Lower lobe of right lung (tissue), 2 donors: ENCODE measurements at places on chromosomes 1 and 21. TPM values are rescaled to one million over a fixed set of nuclear protein-coding genes. Genes with fewer than 3 reads are reported as not detected.

DNA sequence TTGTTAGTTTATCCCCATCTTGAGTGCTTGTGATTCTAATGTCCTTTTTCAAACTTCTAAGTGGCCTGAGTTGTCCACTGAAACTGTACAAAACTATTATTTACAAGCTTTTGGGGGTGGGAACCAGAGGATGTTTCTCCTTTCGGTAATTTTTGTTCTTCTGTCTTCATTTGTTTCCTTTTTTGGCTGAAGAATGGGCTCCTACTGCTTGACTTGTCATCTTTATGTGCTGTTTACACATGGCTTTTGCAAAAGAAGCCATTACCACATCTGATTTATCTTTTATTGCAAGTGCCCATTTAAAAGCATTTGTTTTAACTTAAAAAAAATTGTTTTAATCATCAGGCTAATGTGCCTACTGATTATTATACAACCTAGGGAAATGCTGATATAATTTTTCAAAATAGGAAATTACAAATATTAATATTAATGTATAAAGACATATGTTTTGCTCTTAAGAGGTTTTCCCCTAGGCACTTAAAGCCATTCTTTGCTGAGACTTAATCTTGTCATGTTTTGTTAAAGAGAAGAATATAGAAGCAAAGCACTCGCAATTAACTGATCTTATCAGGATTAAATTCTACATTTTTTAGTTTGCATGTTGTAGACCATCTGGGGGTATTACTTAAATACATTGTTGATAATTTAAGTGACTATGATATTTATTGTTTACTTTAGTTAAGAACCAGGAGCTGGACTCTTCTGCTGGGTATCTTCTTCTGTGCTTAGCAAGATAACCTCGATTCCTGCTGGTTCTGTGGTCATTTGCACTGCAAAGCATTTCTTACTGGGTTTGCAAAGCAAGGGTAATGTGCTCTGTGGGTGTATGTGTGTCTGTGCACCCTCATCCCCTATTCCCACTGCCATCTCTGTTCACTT, 40.1 kb downstream of the TMEM200B start:
- no peak overlapping the region for H3K27ac ChIP-seq
- no peak for DNase-seq
- no peaks in the 10 kb centered on the region for H3K4me1 ChIP-seq
- H3K36me3 ChIP-seq, result no peaks in the 10 kb centered on the region
- no peaks in the 10 kb centered on the region for H3K27me3 ChIP-seq

GRCh38 chr1:67937010-67937409, 103.7 kb upstream of the GNG12 start:
- no peak overlapping the region for H3K4me3 ChIP-seq
- H3K27ac ChIP-seq, result no peak overlapping the region
- no peaks in the 10 kb centered on the region for H3K4me1 ChIP-seq
- H3K36me3 ChIP-seq, result no peaks in the 10 kb centered on the region
- DNase-seq, result no peak

Gene KLHDC9
- total RNA-seq, result 7.2 TPM

GRCh38 chr21:15617964-15618363, 111.8 kb upstream of the USP25 start:
- no peak overlapping the region for H3K4me3 ChIP-seq
- H3K27me3 ChIP-seq, result no peaks in the 10 kb centered on the region
- no peaks in the 10 kb centered on the region for H3K36me3 ChIP-seq
- no peaks in the 10 kb centered on the region for H3K4me1 ChIP-seq

Gene ZBTB8B
- 0.03 TPM for total RNA-seq

Gene TGFB2
- 10.2 TPM for total RNA-seq

Gene SEC16B
- 1.9 TPM for total RNA-seq

- H3K4me1 ChIP-seq, result no peaks in the 10 kb centered on the region
- H3K4me3 ChIP-seq, result no peak overlapping the region
- DNase-seq, result no peak
- H3K27ac ChIP-seq, result no peak overlapping the region
These were observed 11.2 kb upstream of the RPE65 start for GRCh38 chr1:68460935-68461334.

Gene RNASEL
- 16.5 TPM for total RNA-seq

Gene HUNK
- 1.9 TPM for total RNA-seq

DNA sequence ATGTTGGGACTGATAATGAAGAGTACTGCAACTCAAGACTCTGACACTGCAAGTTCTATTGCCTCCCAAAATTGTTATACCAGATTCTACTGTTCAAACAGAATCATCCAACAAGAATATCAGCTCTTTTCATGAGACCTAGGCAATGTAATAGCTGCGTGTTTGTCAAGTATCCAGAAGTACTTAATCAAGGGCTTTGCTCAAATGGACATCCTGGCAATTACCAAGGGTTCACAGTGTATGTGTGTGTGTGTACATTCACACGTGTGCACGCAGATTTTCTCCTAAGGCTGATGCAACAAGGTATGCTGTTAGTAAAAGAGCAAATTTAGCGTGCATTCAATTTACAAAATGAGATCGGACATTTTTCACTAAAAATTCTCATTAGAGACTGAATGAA, 174.6 kb downstream of the GABPA start:
- no peaks in the 10 kb centered on the region for H3K27me3 ChIP-seq
- H3K4me1 ChIP-seq, result peaks cover 9% of the 10 kb centered on the region
- peaks cover 5% of the 10 kb centered on the region for H3K36me3 ChIP-seq
- no peak overlapping the region for H3K4me3 ChIP-seq
- no peak overlapping the region for H3K27ac ChIP-seq

DNA sequence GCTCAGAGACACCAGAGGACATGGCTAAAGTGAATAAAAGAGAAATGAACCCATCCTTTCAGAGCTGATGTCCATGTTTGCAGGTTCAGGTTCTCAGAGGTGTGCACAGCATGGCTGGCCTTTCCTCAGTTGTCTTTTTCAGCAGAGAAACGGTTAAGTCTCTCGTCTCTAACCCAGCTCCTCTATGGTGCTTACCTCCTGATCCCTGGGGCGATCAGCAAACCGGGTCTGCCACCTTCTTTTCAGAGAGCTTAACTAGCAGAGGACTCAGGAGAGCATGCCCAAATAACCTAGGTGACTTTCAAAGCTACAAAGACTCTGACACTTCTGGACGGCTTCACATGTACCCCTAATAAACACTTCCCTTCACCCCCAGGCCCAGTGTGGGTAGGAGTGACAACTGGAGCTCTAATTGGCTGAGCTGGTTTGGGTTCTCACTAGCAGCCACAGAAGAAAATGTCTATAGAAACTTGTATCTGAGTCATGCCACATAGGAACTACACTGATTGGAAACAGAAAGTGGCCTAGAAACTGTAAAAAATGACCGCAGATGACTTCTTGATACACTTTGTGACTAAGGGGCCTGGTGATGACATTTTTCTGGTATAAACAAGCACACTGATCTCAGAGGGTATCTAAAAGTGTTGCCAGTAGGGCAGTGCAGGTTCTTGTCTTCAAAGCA, at the start of gene AIM2:
Gene AIM2, minus strand, starts transcription at position 329 of the 682 bp plus-strand sequence. CDS start 3,267 bp downstream, outside the sequence.
- peaks cover 4% of the 10 kb centered on the region for H3K4me1 ChIP-seq
- peak within 1 kb of the TSS; percentile 28 for H3K4me3 ChIP-seq
- no peaks in the 10 kb centered on the region for H3K36me3 ChIP-seq
- peak within 1 kb of the TSS; percentile 76 for H3K27ac ChIP-seq
- H3K27me3 ChIP-seq, result no peaks in the 10 kb centered on the region
- DNase-seq, result no peak

DNA sequence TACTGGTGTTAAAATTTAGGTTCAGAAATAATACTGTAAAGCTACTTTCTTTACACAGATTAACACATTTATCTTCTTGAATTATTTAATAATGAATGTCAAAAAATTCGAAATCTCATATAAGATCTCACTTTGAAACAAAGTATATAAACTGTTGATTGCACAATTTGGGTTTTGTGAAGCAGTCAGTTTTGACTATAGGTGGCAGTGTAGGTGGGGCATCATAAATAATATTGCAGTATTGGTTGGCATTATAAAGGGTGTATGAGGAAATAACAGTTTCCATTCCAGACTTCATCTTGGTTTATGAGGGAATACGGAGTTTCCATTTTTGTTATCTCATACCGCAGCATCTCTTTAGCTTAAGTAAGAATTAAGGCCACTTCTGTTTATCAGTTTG, 49.9 kb downstream of the SUCO start:
- no peak for DNase-seq
- peaks cover 33% of the 10 kb centered on the region for H3K36me3 ChIP-seq
- peaks cover 6% of the 10 kb centered on the region for H3K4me1 ChIP-seq
- H3K27me3 ChIP-seq, result no peaks in the 10 kb centered on the region
- no peak overlapping the region for H3K27ac ChIP-seq
- H3K4me3 ChIP-seq, result no peak overlapping the region

DNA sequence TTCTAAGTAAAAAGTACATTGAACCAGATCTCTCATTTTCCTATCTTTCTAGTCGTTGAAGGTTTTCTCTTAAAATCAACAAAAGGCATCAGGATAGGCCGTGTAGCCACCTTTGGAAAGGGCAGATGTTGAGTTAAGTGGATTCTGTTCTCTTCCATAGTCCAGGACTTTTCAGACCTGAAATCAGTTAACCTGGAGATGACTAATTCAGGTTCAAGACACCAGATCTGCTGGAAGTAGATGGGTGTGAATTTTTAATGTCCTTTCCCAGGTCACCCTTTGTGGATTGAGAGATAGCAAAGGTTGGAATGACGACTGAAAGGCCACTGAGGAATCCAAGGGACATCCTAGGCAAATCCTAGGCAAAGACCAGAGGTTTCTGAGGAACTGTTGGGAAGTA, 172.8 kb downstream of the DHRS3 start:
- H3K27ac ChIP-seq, result no peak overlapping the region
- H3K4me3 ChIP-seq, result no peak overlapping the region
- no peak for DNase-seq
- no peaks in the 10 kb centered on the region for H3K27me3 ChIP-seq

Gene OR2AK2
- not detected for total RNA-seq

Gene CORT
- not detected for total RNA-seq

GRCh38 chr1:112457955-112458354, 50.8 kb upstream of the WNT2B start:
- DNase-seq, result no peak
- H3K36me3 ChIP-seq, result peaks cover 39% of the 10 kb centered on the region
- no peaks in the 10 kb centered on the region for H3K27me3 ChIP-seq
- no peak overlapping the region for H3K4me3 ChIP-seq
- H3K27ac ChIP-seq, result no peak overlapping the region
- peaks cover 50% of the 10 kb centered on the region for H3K4me1 ChIP-seq

- H3K27me3 ChIP-seq, result peaks cover 6% of the 10 kb centered on the region
- H3K27ac ChIP-seq, result no peak overlapping the region
- no peak overlapping the region for H3K4me3 ChIP-seq
- H3K36me3 ChIP-seq, result no peaks in the 10 kb centered on the region
- no peak for DNase-seq
- H3K4me1 ChIP-seq, result no peaks in the 10 kb centered on the region
These were observed 10.2 kb upstream of the UBL4B start for GRCh38 chr1:110102081-110102480.

DNA sequence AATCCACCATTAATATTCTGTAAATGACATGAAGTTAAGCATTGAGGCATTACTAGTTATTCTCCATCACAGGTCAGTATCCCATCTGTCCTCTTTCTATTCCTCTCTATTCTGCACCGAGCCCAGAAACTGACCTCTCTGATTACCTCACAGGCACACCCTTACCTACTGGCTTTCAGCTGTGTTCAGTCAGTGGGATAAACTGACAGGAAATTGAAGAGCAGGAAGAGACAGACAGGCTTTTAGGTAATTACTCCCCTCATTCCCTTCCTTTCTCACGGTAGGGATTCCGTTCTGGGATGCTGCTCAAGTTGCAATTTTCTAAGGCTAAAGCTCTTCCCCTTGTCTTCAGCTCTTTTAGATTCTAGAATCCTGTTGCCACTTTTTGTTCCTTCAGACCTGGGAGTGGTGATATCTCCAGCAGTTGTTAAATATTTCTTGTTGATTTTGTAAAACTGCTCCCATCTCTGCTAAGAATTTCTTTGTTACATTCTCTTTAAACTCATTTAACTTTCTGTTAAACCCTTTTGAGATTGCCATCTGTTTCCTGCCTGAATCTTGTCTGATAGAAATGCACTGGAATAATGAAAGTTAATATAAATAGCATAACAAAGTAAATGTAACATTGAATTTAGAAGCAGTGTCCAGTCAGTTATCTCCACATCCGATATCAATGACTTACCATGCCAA, 1063.4 kb downstream of the PLA2G4A start:
- no peak overlapping the region for H3K27ac ChIP-seq
- no peaks in the 10 kb centered on the region for H3K36me3 ChIP-seq
- H3K4me3 ChIP-seq, result no peak overlapping the region
- no peaks in the 10 kb centered on the region for H3K27me3 ChIP-seq

Gene CRNN
- total RNA-seq, result not detected

GRCh38 chr1:155017041-155017945, 14.7 kb downstream of the ZBTB7B start:
- H3K4me1 ChIP-seq, result peaks cover 62% of the 10 kb centered on the region
- H3K27ac ChIP-seq, result peak overlapping the region; percentile 85
- peaks cover 34% of the 10 kb centered on the region for H3K36me3 ChIP-seq

- H3K27me3 ChIP-seq, result no peaks in the 10 kb centered on the region
- DNase-seq, result no peak
- H3K4me3 ChIP-seq, result no peak overlapping the region
- no peaks in the 10 kb centered on the region for H3K4me1 ChIP-seq
- H3K27ac ChIP-seq, result no peak overlapping the region
These were observed 83.5 kb upstream of the RRP15 start for GRCh38 chr1:218201601-218202000.

Gene BARHL2
- not detected for total RNA-seq

- DNase-seq, result no peak
- H3K36me3 ChIP-seq, result no peaks in the 10 kb centered on the region
- peaks cover 6% of the 10 kb centered on the region for H3K27me3 ChIP-seq
- H3K27ac ChIP-seq, result no peak overlapping the region
- H3K4me3 ChIP-seq, result no peak overlapping the region
These were observed 330.4 kb downstream of the AJAP1 start for GRCh38 chr1:4984841-4985240.

GRCh38 chr1:17264470-17264869, 15.6 kb downstream of the PADI3 start:
- H3K27me3 ChIP-seq, result peaks cover 7% of the 10 kb centered on the region
- no peaks in the 10 kb centered on the region for H3K36me3 ChIP-seq
- no peak overlapping the region for H3K4me3 ChIP-seq
- DNase-seq, result no peak
- H3K27ac ChIP-seq, result no peak overlapping the region

DNA sequence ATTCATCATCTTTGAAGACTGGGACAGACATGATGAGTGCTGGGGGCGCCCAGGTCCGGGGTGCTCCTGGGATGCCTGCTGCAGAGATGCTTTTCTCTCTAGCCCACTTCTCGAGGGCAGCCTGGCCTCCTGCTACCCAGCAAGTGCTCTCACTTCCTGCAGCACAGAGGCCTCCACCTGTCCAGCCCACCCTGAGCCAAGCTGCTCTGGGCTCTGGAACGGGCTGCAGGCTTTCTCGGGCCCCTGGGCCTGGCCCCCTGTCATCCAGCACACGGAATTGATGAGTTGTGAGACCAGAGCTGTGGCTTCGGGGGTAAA, 469.5 kb upstream of the VAMP3 start:
- H3K4me1 ChIP-seq, result peaks cover 5% of the 10 kb centered on the region
- no peaks in the 10 kb centered on the region for H3K36me3 ChIP-seq
- no peak for DNase-seq
- no peak overlapping the region for H3K27ac ChIP-seq

- no peaks in the 10 kb centered on the region for H3K27me3 ChIP-seq
- no peaks in the 10 kb centered on the region for H3K36me3 ChIP-seq
- no peak overlapping the region for H3K27ac ChIP-seq
- H3K4me1 ChIP-seq, result peaks cover 24% of the 10 kb centered on the region
- no peak for DNase-seq
- no peak overlapping the region for H3K4me3 ChIP-seq
These were observed 2.0 kb upstream of the RABGAP1L start for GRCh38 chr1:174157157-174157806.

Gene MROH9
- total RNA-seq, result 1.2 TPM

Gene NCAM2
- total RNA-seq, result 8.8 TPM
